Choroid plexus epithelial cell (primary cell): ENCODE measurements at places on chromosomes 4 and X.
A peak's percentile ranks its signal among the peaks of the same experiment; 100 is the strongest.

DNA sequence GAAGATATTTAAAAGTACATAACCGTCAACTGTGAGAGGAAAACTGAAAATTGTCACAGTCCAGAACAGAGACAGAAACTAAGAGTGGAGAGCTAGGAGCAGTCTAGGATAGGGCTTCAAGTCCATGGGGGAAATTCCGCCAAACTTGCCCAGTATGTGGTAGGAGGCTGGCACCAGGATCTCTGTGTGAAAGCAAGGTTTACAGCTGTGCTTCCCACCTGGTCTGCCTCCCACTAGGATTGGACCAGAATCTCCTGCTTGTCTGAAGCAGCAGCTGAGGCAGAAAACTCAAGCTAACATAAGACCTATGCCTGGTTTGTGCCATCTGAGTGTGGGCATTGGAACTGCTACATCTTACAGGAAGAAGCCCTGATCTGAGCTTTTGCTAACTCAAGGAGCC lies 18.6 kb upstream of the FHL1 start:
- no peak for DNase-seq

GRCh38 chr4:15971068-15971801 lies 8.3 kb upstream of the FGFBP2 start:
- DNase-seq: no peak

DNA sequence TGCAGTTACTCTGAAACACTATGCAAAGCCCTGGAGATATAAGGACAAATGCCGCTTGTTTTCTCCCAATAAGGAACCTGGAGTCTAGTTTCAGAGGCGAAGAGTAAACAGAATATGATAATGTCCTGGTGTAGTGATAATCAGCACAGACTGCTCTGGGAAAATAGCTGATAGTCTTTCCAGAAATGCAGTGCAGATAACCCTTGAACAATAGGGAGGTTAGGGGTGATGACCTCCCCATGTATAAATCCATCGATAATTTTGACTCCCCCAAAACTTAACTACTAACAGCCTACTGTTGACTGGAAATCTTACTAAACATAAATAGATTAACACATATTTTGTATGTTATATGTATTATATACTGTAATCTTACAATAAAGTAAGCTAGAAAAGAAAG lies 1280.9 kb upstream of the TENM3 start:
- no peak for DNase-seq

DNA sequence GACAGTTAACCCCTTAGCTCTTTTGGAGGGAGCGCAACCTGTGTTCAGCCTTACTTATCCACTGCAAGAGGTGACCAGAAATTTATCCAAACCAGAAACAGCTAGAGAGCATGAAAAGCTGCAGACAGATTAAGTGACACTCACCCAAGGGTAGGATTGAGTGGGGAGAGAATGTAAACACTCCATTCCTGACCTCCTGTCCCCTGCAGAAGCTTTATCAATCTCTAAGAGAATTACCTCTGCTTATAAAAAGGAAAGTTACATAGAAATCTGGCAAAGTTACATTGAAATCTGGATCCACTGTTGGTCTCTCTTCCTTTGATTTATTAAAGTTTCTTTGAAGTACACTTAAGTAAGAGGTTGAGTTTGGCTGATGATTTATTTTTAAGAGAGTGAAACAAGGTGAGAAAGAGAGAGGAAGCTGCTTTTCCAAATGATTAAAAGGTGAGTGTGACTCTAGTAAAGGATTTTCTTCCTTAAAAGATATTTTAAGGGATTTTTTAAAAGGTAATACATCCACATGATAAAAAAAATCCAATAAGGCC lies 112.3 kb downstream of the ANAPC4 start:
- no peak for DNase-seq

DNA sequence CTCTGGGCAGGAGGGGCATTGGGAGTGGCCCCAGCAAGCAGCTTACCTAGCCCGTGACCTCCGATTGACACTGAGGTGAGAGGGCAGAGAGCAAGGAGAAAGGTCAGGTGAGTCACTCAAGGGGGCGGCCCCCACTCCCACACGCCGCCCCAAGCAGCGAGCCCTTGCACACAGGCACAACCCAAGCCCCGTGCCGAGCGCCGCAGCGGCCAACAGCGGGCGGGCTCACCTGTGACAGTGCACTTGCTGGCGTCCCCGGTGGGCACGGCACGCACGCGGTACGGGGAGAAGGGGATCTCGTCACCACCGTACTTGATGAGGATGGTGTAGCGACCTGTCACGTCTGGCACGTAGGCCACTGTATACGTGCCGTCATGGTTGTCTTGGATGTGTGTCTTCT lies 17.2 kb downstream of the FLNA start:
- no peak for DNase-seq

DNA sequence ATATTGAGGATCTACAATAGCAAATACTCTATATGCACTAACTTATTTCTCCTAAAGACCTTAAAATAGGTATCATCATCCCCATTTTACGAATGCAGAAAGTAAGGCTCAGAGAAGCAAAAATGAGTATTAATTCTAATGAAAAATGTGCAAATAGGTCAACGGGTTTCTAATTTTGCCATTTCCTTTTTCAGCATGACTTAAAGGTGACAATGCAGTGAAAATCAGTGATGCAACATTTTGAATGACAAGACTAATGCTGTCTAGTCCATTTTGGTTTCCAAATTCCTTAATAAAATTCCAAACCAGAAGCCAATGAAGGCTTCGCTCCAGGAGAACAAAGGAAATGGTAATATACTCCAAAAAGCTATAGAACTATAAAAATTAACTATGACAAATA lies 37.0 kb upstream of the IBSP start:
- DNase-seq: no peak

- peak; percentile 94 for DNase-seq
Measured at GRCh38 chr4:159227984-159228383, 125.1 kb downstream of the RAPGEF2 start.

DNA sequence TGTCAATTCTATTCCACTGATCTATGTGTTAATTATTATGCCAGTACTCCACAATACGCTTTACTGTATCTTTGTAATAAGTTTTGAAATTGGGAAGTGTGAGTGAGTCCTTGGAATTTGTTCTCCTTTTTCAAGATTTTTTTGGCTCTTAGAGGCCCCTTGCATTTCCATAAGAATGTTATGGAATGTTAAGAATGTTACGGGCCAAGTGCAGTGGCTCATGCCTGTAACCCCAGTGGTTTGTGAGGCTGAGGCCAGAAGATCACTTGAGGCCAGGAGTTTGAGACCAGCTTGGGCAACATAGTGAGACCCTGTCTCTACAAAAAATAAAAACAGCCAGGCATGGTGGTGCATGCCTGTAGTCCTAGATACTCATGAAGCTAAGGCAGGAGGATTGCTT lies 167.6 kb upstream of the CXorf66 start:
- DNase-seq: no peak

GRCh38 chr4:66123190-66123589 lies 452.9 kb upstream of the EPHA5 start:
- peak; percentile 31 for DNase-seq

DNA sequence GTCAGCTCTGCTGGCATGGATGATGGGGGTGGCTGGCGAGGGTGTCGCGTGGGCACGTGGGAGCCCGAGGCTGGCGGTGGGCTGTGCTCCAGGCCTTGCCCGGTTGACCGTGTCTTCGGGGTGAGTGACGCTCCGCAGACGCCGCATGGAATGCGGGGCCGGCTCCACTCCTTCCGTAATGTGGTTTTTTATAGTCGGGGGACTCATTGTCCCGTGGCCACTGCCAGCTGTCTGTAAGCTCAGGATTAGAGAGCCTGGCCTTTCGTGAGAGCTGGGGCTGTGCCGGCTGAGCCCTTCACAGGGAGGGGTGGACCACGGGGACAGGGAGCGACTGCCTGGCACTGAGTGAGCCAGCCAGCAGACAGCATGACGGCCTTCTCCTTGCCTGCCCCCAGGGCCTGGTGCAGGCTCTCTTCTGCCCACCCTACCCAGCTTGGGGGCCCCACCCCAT lies 20.4 kb downstream of the DOK7 start:
- DNase-seq: no peak

GRCh38 chrX:40964633-40965586 lies 120.3 kb upstream of the USP9X start:
- peak; percentile 13 for DNase-seq

DNA sequence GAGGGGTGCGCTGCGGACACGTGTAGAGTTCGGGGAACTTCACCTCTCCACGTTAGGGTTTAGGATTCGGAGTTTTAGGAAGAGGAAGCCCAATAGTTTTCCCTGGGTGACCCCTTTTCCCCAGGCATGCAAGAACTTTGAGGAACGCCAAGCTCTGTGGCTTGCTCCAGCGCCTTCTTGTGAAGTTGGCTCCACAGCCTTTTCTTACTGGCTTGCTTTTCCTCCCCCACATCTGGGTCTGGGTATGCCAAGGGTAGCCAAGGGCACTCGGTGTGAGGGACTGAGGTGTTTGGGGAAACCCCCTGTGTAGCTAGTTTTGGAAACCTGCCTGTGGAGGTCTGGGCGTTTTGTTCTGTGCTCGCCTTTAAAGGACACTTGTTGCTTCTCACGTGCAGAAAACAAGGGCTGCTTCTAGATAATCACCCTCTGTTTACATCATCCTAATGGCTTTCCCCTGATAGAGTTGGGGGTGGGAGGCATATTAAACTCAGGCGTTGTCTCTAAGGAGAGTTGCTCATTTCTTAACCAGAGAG lies 746 bp downstream of the EDNRA start:
- peak; percentile 44 for DNase-seq

- no peak for DNase-seq
Measured at GRCh38 chr4:6926681-6927478, 17.3 kb downstream of the TBC1D14 start.

- DNase-seq: no peak
Measured at GRCh38 chr4:158860856-158861255, 92.0 kb downstream of the FNIP2 start.

DNA sequence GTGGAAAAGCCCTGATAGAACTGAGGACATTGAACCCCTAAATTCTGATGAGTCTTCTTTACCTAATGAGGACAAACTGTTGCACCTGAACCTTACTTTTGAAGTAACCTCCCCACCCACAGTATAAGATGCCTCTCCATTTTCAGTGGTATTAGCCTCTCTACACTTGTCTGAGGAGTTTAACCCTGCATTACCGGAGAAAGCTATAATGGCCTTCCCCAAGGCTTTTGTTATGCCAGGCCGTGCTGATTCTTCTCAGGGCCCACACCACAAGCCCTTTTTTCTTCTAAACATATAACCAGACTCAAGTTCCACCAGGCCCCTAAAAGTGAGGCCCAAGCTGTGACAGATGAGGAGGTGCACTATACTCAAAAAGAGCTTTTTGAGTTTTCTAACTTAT lies 345.8 kb upstream of the GRID2 start:
- DNase-seq: no peak

DNA sequence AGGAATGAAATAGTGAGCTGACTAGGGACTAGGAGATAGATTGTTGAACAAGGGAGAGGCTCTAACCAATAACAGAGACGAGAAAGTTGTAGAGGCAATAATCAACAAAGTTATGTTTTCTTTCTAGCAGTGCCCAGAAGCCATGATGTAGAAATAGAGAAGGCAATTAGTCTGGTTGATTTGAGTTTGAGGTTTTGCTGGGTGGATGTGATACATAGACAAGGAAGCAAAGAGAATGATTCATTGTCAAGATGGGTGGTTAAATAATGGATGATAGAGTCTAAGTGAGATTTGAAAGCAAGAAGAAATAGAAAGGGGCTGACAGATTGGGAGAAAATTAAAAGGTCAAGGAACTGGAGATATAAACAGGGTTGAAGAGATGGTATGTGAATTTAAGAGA lies 11.2 kb downstream of the RBM41 start:
- DNase-seq: no peak

DNA sequence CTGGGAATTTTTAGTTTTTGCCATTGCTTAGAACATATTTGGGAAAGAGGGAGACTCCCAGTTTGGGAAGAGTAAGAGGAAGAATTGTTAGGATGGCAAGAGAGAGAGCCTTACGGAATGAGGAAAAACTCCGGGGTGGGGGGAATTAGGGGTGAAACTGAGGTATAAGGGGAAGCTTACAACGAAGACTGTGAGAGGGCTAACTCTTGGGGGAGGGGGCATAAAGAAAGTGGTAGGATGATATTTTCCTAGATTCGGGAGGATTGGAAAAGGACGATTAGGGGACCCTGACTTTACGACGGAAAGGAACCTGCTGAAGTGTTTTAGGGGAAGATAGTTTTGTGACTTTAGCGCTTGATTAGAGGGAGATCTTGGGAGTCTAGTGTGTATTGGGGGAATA lies 86.2 kb upstream of the HPRT1 start:
- no peak for DNase-seq

DNA sequence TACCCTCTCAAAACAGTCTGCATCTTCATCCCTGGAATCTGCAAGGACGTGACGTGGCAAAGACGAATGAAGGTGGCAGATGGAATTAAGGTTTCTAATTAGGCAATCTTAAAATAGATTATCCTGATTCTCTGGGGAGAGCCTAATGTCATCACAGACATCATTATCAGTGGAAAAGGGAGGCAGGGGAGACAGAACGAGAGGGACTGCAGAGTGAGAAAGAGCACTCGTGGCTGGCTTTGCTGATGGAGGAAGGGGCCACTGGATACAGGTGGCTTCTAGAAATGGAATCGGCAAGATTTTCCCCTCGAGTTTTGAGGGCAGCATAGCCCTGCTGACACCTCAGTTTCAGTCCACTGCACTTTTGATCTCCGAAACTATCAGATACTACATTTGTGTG lies 110.6 kb downstream of the ASMT start:
- no peak for DNase-seq

GRCh38 chrX:53695946-53696549 lies 9.5 kb upstream of the HUWE1 start:
- DNase-seq: no peak

- no peak for DNase-seq
Measured at GRCh38 chr4:123300222-123301039, 96.2 kb upstream of the SPRY1 start.

- DNase-seq: peak; percentile 42
Measured at GRCh38 chr4:76449362-76449767, 14.3 kb downstream of the SHROOM3 start.

- DNase-seq: no peak
Measured at GRCh38 chr4:181962321-181962720, 280.9 kb upstream of the TENM3 start.

- no peak for DNase-seq
Measured at GRCh38 chrX:46295963-46296362, 249.3 kb downstream of the ZNF674 start.

- no peak for DNase-seq
Measured at GRCh38 chr4:144902614-144903013, 195.4 kb downstream of the ANAPC10 start.

- DNase-seq: no peak
Measured at GRCh38 chr4:46852800-46853199, 56.2 kb downstream of the COX7B2 start.

GRCh38 chr4:152456609-152457008 lies 79.3 kb downstream of the FBXW7 start:
- DNase-seq: peak; percentile 21
